Thoracic aorta (tissue), 2 donors: ENCODE measurements at places on chromosomes 1 and 21.

- H3K36me3 ChIP-seq: no peaks in the 10 kb centered on the region
- H3K27me3 ChIP-seq: no peaks in the 10 kb centered on the region
- H3K4me1 ChIP-seq: no peaks in the 10 kb centered on the region
- DNase-seq: no peak
- no peak overlapping the region for H3K4me3 ChIP-seq
Measured at GRCh38 chr21:22456241-22456640, 1458.0 kb downstream of the NCAM2 start.

DNA sequence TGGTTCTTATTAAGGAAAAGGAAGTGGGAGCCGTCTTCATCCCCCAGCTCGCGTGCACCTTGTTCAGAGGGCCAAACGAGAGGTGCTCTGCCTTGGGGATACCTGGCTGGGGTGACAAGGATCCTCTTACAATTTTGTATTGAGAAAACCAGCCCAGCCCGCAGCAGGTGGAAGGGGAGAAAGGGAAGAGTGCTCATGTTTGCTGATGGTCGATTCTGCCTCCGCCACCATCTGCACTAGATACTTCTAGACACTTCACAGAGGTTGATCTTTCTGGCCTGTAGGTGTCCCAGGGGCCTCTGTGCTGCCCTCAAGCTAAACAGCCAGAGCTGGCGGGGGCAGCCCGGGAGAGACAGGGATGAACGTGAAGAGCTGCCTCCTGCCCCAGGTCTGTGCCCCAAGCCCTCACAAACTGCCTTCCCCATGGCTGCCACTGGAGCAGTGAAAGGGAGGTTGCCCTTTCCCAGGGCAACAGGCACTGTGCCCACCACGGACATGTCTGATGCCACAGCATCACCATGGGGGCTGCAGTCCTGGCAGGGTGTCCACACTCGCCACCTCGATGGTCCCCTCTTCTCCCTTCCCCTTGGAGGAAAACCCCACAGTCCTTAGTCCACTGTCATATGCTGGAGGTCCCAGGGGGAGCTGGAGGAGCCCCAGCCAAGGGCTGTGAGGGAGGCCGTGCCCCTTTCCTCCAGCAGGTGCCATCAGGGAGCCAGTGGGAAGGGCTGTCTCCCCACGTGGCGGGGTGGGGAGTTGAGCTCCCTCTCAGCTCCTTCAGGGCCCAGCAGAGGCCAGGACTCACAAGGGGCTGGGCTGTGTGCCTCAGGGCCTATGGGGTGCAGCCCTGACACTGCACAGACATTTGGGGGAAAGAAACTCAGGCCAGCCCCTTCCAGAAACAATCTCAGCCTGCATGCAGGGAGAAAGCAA is 8.1 kb downstream of the ADPRS start:
- no peak overlapping the region for H3K4me3 ChIP-seq
- DNase-seq: no peak
- no peak overlapping the region for H3K27ac ChIP-seq
- H3K4me1 ChIP-seq: peaks cover 6% of the 10 kb centered on the region

GRCh38 chr1:91897016-91897415 is 11.1 kb upstream of the TGFBR3 start:
- H3K27ac ChIP-seq: no peak overlapping the region
- H3K27me3 ChIP-seq: no peaks in the 10 kb centered on the region
- peaks cover 4% of the 10 kb centered on the region for H3K4me1 ChIP-seq
- no peaks in the 10 kb centered on the region for H3K36me3 ChIP-seq
- H3K4me3 ChIP-seq: no peak overlapping the region

- H3K4me1 ChIP-seq: peaks cover 39% of the 10 kb centered on the region
- no peaks in the 10 kb centered on the region for H3K27me3 ChIP-seq
- no peaks in the 10 kb centered on the region for H3K36me3 ChIP-seq
- H3K27ac ChIP-seq: peak overlapping the region; percentile 46
Measured at GRCh38 chr1:234926264-234926558, 202.4 kb downstream of the TOMM20 start.

- peaks cover 3% of the 10 kb centered on the region for H3K36me3 ChIP-seq
- peaks cover 38% of the 10 kb centered on the region for H3K4me1 ChIP-seq
- no peak for DNase-seq
- H3K4me3 ChIP-seq: peak overlapping the region; percentile 90
Measured at GRCh38 chr1:19209439-19209989, 552 bp downstream of the UBR4 start.

DNA sequence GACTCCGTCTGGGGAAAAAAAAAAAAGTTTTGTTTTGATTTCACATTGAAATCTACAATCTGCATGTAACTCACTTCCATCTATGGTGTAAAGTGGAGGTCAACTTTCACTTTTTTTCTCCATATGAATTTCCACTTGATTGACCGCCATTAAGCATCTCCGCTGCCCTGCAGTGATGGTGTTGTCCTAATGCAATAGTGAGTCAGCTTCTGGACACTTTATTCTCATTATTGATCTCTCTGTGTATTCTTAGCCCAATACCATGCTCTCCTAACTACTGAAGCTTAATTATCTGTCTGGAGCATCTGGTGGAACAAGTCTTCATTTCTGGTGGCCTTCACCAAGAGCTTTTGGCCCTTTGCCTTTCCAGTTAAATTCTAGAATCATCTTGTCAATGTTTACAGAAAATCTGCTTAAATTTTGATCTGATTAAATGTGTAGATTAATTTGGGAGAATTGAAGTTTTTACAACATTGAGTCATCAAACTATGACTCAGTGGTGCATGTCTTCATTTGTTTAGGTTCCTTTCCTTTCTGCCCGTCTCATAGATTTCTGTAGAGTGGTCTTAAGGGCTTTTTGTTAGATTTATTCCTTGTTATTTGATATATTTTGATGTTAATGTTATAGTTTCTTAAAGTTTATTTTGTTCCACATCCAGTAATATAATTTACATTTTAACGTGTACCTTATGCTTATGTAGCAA is 181.5 kb downstream of the PRDM2 start:
- DNase-seq: no peak
- H3K36me3 ChIP-seq: no peaks in the 10 kb centered on the region
- no peak overlapping the region for H3K27ac ChIP-seq
- no peaks in the 10 kb centered on the region for H3K27me3 ChIP-seq

- no peaks in the 10 kb centered on the region for H3K27me3 ChIP-seq
- H3K27ac ChIP-seq: peak overlapping the region; percentile 32
Measured at GRCh38 chr1:146035048-146035423, 13.5 kb upstream of the HJV start.

GRCh38 chr1:23613191-23614031 is 54.1 kb upstream of the ID3 start:
- no peaks in the 10 kb centered on the region for H3K4me1 ChIP-seq
- no peak for DNase-seq
- H3K27me3 ChIP-seq: no peaks in the 10 kb centered on the region

DNA sequence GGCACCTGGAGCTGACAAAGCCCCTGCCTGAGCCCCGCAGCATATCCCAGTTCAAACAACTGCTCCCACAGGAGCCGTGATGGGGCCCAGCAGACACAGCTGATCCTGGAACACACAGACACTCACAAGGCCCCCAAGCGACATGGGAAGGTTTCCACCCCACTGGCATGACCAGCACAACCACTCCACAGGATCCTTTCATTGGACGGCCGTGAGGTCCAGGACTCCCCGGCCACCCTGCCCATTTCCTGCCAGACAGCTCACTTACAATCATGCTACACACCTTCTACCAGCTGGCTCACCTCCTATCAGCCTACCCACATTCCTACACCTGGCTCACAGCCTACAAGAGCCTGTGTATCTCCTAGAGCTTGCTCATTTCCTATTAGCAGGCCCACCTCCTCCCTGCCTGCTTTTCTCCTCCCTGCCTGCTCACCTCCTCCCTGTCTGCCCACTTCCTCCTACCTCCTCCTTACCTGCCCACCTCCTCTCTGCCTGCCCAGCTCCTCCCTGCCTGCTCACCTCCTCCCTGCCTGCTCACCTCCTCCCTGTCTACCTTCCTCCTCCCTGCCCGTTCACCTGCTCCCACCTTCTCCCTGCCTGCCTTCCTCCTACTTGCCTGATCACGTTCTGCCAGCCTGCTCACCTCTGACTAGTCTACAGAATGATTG is 73.9 kb downstream of the MATN1 start:
- H3K4me3 ChIP-seq: no peak overlapping the region
- no peak for DNase-seq
- H3K27me3 ChIP-seq: no peaks in the 10 kb centered on the region
- H3K27ac ChIP-seq: no peak overlapping the region
- no peaks in the 10 kb centered on the region for H3K4me1 ChIP-seq
- no peaks in the 10 kb centered on the region for H3K36me3 ChIP-seq

GRCh38 chr1:44885406-44885805 is 42.4 kb upstream of the PTCH2 start:
- H3K4me1 ChIP-seq: no peaks in the 10 kb centered on the region
- no peak overlapping the region for H3K4me3 ChIP-seq
- no peaks in the 10 kb centered on the region for H3K36me3 ChIP-seq
- H3K27me3 ChIP-seq: no peaks in the 10 kb centered on the region
- H3K27ac ChIP-seq: no peak overlapping the region

DNA sequence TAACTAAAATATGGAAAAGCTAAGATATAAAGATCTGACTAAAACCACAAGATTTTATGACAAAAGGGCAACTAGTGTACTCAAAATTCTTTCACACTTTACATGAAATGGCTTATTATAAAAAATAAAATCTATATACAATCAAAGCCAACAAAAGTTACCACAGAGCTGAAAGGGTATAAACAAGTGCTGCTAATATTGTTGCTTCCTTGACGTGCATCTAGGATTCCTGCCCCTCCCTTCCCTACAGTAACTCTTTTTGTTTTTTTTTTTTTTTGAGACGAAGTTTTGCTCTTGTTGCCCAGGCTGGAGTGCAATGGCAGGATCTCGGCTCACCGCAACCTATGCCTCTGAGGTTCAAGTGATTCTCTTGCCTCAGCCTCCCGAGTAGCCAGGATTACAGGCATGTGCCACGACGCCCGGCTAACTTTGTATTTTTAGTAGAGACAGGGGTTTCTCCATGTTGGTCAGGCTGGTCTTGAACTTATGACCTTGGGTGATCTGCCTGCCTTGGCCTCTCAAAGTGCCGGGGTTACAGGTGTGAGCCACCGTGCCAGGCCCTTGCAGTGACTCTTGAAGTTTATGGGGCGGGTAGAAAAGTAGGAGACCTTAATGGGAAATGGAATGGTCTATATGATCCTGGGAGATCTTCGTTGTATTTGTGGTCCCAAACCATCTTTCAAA is 4.5 kb downstream of the SRSF4 start:
- no peak overlapping the region for H3K4me3 ChIP-seq
- no peak overlapping the region for H3K27ac ChIP-seq
- H3K4me1 ChIP-seq: peaks cover 30% of the 10 kb centered on the region
- peaks cover 8% of the 10 kb centered on the region for H3K36me3 ChIP-seq
- no peak for DNase-seq
- no peaks in the 10 kb centered on the region for H3K27me3 ChIP-seq

- H3K27me3 ChIP-seq: no peaks in the 10 kb centered on the region
- H3K4me3 ChIP-seq: no peak overlapping the region
- H3K36me3 ChIP-seq: peaks cover 11% of the 10 kb centered on the region
- no peak overlapping the region for H3K27ac ChIP-seq
Measured at GRCh38 chr1:180935326-180936109, 22.8 kb downstream of the KIAA1614 start.

DNA sequence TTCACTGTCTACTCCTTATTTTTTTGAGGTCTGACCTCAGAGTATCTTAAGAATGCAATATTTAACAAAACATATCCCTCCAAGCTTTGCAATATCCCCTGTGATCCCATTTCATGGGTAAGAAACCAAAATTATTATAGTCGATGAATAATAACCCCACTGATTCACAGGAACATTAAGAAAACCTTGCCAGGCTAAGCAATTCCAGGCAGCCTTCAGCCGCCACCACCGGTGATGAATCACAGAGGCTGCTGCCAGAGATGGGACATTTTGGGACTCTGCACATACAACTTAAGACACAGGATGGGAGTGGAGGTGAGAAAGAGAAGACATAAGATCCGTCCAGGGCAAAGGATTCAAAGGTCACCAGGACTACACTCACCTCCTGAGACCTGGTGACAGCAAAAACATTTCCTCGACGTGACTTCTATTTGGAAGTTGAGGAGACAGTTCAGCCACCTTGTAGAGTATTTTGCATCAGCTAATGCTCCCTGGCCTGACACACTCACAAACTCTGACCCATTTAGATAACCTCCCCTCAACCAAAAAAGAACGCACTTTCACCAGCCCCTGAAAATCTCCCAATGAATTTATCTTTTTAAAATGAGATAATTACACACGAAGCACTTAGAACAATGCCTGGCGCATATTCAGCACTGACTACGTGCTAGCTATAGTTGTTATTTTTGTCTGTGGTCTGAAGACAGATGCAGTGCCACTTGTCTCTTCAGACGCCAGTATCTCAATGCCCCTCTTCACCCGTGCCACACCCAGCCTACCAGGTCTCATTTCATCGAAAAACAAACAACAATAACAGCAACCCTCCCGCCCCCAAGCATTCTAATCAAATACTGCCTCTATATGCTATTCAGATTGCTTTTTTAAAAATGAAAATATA is 17.8 kb upstream of the OVAAL start:
- no peaks in the 10 kb centered on the region for H3K27me3 ChIP-seq
- peak overlapping the region; percentile 77 for H3K27ac ChIP-seq
- DNase-seq: peak; percentile 39
- H3K4me1 ChIP-seq: peaks cover 25% of the 10 kb centered on the region
